ENCODE measurements at places on chromosomes 1 and 21.
A peak's percentile ranks its signal among the peaks of the same experiment; 100 is the strongest.

DNA sequence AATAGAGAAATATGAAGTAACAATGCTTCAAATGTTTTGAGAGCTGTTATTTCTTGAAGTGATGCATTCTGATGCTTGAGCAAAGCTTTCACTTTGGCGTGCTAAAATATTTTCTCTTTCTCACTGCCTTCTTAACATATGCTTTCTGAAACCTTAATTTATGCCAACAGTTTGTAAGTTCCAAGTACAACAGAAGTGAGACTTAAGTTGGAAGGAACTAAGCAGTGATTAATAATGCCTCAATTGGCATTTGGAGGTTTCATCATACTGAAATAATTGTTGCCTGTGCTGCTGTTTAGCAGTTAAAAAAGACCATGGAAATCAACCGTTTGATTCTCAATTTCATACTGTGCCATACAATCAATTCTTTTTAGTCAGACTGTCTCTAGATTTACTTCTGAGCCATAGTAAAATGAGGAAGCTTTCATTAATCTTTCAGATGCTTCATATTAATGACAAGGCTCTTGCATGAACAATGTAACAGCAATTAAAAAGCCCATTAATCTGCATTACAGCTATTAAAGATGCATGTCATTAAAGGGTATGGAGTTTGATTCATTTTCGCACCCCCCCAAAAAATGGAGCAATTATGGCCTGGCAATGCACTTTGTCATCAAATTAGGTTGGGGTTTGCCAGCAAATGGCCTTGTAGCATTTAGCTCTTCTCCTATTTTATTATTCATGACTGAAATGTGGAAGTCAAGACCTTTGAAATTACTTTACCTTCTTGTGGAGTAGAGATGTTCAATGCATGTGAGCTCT is 375.3 kb downstream of the USH2A start:
- DNase-seq, result no peak

- no peak for DNase-seq
Measured at GRCh38 chr1:8754993-8755392, 62.4 kb downstream of the RERE start.

- peak; percentile 72 for DNase-seq
Measured at GRCh38 chr1:177256153-177257075, 85.7 kb downstream of the BRINP2 start.

DNA sequence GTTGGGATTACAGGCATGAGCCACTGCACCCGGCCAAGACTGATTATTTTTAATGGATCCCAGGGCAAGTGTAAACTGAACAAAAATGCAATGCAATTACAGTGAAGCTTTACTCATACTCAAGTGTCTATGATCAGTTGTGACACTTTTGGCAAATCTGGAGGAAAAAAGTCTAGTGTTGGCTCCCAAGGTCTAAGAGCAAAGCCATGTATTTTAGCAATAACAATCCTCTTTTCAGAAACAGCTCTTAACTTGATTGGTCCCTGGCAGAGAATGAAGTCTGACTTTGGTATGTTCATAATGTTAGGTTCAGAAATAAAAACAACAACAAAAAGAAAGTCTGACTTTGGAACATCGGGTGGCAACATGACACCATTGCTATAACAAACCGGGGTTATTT is 40.2 kb upstream of the C1orf53 start:
- no peak for DNase-seq

DNA sequence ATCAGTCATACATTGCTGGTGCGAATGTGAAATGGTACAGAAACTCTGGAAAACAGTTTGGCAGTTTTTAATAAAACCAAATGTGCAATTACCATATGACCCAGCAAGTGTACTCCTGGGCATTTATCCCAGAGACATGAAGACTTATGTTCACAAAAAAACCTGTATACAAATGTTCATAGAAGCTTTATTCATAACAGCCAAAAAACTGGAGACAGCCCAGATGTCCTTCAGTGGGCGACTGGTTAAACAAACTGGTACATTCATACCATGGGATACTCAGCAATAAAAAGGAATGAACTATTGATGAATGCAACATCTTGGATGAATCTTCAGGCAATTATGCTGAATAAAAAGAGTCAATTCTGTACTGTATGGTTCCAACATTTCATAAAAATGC is 97.8 kb downstream of the DTL start:
- DNase-seq, result no peak

- no peak for DNase-seq
Measured at GRCh38 chr1:101769520-101769919, 227.2 kb downstream of the OLFM3 start.

- no peak for DNase-seq
Measured at GRCh38 chr1:153363641-153364040, 6.0 kb downstream of the S100A9 start.

- no peak for DNase-seq
Measured at GRCh38 chr21:45056296-45056904, 18.0 kb upstream of the ADARB1 start.

DNA sequence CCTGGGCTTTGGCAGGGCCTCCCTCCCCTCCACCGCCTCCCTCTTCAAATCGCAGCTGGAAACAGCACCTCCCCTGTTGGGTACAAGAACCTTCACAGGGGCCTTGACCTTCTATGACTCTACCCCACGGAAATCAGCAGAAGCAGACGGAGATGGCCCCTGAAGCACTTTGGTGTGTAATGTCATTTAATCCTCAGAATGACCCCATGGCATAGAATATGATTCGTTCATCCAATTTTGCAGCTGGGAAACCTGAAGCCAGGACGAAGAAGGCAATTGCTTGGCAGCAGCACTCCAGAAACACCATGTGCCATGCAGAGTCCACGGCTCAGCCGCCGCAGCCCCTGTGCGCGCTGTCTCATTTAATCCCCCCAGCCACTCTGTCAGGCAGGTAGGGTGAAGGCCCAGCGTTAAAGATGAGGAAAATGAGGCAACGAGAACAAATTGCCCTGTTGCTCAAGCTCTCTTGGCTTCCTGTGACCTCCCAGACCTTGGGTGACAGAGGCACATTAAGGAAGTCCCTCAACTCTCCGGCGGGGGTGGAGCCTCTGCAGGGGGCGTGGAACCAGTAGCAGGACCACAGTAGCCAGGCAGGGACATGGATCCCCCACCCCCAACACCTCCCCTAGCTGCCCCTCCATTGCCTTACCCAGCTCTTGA is 25.8 kb upstream of the LAPTM5 start:
- DNase-seq, result peak; percentile 78

- DNase-seq, result no peak
Measured at GRCh38 chr1:192977089-192977706, 82.0 kb downstream of the UCHL5 start.

GRCh38 chr21:45064091-45064490 is 10.3 kb upstream of the ADARB1 start:
- peak; percentile 24 for DNase-seq

DNA sequence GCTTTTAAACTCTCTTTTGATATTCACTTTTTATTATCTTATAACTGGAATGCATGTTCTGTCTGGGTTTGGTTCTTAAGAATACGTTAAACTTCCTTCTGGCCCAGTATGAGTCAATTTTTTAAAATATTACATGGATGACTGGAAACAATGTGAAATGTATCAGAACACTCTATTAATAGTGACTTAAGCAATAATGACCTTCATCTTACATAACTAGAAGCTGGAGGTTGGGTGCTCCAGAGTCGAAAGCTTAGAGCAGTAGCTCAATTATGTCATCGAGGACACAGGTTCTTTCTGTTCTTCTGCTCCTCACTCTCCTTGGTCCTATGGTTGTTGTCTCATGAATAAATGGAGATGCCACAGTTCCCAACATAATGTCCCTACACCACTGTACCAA is 91.6 kb upstream of the FOXD3 start:
- DNase-seq, result no peak

GRCh38 chr1:20187103-20187812 is 940 bp upstream of the PLA2G2C start:
- peak; percentile 78 for DNase-seq

DNA sequence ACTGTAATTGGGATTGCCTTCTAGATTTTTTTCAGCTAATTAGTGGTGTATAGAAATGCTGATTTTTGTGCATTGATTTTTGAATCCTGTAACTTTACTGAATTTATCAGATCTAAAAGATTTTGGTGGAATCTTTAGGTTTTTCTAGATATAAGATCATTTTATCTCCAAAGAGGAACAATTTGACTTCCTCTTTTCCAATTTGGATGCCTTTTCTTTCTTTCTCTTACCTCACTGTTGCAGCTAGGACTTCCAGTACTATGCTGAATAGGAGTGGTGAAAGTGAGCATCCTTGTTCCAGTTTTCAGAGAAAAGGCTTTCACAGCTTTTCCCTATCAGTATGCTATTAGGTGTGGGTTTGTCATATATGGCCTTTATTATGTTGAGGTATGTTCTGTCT is 53.6 kb downstream of the TESK2 start:
- DNase-seq, result no peak

DNA sequence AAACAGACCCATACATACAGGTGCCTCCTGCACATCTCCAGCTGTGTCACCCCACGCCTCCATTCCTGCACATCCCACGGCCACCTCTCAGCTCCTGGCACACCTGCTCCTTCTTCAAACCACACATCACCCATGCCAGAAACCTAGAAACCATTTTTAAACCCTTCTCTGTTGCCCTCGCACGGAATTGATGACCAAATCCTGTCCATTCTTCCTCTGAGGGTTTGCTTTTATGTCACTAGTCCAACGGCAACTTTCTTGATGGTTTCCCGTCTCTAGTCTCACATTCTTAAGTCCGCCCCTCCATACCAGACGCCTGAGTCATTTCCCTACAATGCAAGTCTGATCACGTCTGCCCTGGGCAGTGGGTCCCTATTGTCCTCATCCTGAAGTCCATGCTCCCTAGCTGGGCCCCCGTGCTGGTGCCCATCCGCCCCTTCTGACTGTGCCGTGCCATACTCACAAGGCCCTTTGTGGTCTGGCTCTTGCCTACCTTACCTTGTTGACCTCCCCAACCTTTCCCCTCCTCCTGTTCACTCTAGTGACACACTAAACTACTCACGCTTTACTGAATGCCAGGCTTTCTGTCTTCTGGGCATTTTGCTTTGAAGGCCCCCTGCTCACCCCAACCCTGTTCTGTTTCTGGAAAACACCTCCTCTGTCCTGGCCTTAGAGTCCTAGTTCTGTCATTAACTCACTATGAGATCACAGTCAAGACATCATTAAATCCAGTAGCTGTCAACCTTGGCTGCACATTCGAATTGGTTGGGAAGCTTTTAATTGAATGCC is 17.6 kb downstream of the SLC2A1 start:
- no peak for DNase-seq

DNA sequence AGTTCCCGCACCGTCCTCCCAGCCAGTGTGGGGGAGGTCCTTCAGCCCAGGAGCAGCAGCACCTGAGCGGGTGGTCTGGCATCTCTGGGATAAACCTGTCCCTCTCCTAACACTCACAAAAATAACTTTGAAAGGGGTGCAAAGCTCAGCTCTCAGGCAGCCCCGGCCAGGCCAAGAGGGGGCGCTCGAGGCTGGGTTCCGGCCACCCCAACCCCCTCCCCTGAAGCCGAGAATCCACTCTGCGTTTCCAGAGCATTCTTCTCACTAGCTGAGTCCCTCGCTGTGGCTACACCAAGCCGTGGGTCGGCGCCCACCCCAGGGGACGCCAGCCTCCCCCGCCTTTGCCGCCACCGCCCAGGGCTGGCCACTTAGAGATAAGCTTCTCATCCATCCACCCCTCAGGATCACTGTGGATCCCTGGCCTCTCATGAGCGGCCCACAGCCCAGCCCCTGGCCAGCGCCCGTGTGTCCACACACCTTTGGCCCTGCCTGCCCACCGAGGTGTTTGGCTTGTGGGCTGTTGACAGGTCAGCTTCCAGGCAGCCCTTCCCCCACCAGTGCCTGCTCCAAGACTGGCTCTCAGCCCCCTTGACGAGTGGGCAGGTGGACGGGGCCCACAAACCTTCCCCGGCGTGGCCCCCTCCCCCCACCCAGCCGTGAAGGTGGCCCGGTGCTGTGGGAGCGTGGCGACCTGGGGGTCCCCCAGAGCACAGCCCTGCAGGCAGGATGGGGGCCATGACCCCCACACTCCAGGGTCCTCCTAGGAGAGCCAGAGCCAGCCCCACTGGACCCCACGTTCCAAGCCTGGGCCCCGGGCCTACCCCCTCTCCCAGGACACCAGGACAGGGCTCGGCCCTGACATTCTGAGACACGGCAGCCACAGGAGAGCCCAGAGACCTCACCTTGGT is 1.9 kb downstream of the FTCD start:
- DNase-seq, result peak; percentile 71

DNA sequence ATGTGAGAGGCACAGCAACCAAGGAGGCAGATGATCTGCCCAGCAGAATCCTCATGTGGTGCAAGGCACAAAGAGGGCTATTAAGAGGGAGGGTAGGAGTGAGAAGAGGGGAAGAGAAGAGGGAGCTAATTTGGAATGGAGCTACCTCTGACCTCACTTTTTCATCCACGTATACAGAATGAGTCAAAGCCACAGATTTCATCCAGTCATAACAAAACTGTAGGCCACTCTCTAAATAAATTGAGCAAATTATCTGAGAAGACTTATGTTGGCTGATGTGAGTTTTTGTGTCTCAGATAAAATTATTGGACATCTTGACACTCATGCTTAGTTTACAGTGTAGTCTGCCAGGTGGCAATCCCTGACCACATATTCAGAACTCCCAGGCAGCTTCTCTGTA is 325.6 kb downstream of the TTLL7 start:
- no peak for DNase-seq

- no peak for DNase-seq
Measured at GRCh38 chr1:17675744-17676143, 79.4 kb upstream of the ACTL8 start.

- no peak for DNase-seq
Measured at GRCh38 chr21:38077569-38077968, 161.3 kb upstream of the KCNJ6 start.

DNA sequence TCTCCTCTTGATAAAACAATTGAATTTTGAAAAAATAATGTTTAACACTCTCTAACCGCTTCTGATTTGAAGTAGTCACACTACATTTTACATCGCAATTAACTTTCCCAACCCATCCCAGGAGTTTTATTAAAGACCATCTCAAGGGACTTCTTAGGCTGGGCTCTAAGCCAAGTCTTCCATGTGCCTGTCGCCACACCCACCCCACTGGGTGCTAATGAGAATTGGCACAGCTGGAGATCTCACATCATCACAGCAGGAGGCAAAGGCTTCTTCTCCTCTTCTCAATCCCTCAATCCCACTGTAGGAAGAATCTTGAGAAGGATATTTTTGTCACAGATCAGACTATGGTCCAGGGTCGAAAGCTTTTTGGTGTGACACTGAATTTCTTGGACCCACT is 328.9 kb downstream of the NUF2 start:
- DNase-seq, result no peak

- no peak for DNase-seq
Measured at GRCh38 chr1:20586953-20587660, 1.8 kb upstream of the CDA start.

DNA sequence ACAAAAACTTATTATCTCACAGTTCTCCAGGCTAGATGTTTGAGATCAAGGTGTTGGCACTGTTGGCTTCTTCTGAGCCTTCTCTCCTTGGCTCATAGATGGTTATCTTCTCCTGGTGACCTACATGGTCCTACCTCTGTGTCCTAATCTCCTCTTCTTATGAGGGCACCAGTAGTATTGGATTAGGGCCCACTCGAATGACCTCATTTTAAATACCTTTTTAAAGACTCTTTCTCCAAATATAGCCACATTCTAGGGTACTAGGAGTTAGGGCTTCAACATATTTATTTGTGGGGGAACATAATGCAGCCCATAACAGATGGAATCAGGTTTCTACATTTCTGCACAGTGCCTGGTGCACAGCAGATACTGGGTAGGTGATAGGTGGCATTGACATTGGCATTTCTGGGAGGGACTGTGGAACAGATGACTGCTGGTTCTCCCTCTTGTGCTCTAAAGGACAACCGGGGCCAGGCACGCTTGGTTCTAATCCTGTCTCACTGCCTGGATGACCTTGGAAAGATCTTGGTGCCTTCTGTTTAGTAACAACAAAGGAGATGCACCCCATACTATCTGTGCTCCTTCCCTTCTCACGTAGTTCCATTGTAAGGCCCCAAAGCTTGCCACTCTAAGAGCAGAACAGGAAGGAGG is 140.3 kb downstream of the PLPP3 start:
- DNase-seq, result no peak
